ENCODE measurements at places on chromosomes 6 and 20.

DNA sequence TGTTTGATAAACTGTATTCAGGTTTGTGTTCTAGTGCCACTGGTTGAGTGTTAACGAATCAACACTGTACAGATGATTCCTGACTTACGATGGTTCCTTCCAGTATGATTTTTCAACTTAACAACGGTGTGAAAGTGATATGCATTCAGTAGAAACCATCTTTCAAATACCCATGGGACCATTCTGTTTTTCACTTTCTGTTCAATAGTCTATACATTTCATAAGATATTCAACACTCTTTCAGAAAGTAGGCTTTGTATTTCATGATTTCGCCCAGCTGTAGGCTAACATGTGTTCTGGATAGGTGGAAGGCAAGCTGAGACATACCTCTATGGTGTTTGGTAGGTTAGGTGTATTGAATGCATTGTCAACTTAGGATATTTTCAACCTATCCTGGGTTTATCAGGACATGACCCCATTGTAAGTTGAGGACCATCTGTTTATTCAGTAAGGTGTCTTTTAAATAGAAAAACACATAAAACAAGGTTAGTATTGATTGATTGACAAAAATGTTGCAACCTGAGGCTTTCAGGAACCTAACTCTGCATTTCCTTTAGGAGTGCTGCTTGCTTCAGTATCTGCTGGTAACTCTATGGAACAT lies 32.3 kb downstream of the SYNJ2 start:
- DNase-seq = no peak

- no peak for DNase-seq
These were observed 83.5 kb downstream of the CTNNBL1 start for GRCh38 chr20:37777012-37777950.

- no peak for DNase-seq
These were observed 70.7 kb downstream of the LRFN2 start for GRCh38 chr6:40516429-40516828.

- peak; percentile 53 for DNase-seq
These were observed 244.9 kb downstream of the THBS2 start for GRCh38 chr6:169008641-169009257.

DNA sequence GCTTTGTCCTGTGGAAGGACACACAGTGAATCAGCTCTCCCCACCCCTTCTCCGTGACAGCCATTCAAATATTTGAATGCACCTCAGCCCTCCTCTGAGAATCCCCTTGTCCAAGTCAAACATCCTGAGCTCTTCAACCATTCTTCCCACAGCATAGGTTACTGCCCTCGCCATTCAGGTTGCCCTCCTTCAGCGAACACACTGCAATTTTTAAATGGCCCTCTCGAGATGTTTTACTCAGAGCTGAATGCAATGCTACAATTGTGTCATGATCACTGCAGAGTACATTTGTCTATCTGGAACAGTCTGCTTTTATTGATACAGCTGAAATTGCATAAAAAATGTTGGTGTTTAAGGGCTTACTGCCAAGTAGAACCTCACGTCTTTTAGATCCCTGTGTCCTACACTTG lies 48.9 kb downstream of the SLC2A12 start:
- DNase-seq = peak; percentile 56

DNA sequence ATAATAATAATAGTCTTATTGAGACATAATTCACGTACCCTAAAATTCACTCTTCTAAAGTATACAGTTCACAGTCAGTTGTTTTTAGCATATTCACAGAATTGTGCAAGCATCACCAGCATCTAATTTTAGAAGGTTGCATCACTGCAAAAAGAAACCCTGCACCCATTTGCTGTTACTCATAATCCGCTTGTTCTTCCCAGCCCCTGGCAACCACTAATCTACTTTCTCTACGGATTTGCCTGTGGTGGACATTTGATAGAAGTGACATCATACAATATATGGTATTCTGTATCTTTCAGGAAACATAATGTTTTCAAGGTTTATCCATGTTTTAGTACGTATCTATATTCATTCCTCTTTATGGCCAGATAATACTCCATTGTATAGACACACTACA lies 41.5 kb upstream of the FAM184A start:
- peak; percentile 84 for DNase-seq

DNA sequence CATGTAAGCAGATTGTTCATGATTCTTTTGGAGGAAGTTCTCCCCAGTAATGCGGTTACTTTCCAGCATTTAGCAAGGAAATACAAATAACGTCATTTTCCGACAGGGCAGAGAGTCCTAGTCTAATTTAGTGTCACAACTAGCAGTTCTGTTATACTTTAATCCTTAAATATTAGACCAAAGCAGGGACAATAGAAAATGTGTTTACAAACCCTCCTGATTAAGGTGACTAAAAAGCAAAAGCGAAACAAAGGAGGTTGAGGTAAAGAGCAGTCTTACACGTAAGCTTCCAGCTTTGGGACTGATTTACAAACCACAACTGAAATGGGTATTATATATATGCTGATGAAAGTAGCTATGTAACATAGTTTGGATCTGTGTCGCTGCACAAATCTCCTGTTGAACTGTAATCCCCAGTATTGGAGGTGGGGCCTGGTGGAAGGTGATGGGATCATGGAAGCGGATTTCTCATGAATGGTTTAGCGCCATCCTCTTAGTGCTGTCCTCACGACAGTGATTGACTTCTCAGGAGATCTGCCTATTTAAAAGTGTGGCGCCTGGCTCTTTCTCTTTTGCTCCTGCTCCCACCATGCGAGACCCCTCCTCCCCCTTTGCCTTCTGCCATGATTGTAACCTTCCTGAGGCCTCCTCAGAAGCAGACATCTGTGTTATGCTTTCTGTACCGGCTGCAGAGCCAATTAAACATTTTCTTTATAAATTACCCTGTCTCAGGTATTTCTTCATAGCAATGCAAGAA lies 81.9 kb downstream of the PLCB1 start:
- no peak for DNase-seq

DNA sequence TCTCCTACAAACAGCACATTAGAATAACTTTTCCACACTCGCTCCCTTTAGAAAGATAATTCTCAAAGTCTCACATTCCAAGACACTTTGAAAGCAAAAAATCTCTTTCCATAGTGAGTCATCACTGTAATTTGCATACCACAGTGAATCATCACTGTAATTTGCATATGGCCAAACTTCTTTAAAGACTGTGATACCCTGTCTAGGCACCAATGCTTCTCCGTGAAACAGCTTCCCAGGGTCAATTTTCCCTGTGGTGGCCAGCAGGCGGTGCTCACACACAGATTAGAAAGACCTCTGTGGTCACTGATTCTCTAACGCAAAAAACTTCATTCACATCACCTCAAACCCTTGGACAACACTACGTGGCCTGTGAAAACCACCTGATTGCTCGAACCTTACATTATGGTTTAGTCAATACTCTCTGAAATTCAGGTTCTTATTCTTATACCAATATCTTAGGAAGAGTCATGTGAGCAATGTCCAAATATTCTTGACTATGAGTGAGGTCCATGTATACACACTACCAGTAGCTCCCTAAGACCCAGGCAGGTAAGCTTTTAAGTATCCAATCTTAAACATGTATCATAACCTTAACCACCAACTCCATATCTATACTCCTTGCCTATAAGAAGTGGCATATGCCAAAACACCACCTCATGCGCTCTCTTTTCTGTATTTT lies 78.5 kb upstream of the PHACTR1 start:
- DNase-seq = peak; percentile 34

GRCh38 chr6:92710048-92710447 lies 709.3 kb downstream of the EPHA7 start:
- DNase-seq = no peak

DNA sequence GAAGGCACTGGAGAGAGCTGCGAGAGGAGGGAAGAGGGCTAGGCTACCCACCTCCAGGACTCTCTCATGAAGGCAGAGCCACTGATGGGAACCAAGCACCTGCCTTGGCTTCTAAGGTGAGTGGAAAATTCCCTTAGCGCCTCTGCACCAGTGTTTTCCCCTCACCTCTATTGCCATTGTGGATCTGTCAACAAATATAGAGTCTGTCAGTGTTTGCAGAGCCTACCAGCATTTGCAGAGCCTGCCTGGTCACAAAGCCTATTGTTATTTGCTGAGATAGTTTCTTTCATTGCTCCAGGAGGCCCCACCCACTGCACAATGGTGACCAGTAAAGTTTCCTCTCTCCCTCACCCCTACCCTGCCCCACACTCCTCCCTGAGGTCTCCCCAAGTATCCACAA lies 141.9 kb downstream of the MRPL14 start:
- DNase-seq = no peak

DNA sequence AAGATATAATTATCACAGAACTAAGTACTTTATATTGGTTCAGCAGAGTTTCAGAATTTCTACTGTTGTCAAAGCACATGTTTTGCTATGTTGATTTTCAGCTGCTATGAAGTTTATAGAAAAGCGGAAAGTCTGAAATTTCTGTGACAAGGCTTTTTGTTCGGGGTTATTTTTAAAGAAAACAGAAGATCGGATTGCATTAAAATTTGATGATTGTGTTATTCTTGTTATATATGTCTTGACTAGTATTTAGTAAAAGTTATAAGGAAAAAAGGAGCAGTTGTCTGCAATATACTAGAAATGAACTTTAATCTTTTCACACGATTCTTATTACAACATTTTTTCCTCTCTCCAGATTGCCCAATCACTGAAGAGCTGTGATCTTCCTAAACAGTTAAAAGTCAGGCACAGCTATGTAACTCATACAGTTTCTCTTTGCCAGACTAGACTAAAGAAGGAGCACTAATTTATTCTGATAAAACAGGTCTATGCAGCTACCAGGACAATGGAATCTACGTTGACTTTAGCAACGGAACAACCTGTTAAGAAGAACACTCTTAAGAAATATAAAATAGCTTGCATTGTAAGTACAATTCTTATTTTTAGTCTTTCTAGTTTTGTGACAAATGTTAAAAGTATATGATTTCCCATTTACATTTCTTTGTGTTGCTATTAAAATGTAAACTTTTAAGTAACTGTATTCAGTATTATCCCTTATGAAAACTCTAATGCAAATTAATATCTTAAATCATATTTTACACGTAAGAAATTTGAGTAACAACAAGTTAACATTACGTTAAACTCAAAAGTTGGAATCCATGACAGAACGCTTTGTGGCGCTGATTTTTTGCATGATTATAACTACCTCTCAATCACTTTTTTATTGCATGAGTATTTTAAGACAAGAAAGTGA lies at the start of gene ENPP3:
ENPP3 (plus strand) TSS at position 423 of the 913 bp plus-strand sequence; CDS start at position 506, 83 bp downstream.
- DNase-seq = peak; percentile 44

- peak; percentile 56 for DNase-seq
These were observed 77.9 kb upstream of the ID4 start for GRCh38 chr6:19759117-19759880.

DNA sequence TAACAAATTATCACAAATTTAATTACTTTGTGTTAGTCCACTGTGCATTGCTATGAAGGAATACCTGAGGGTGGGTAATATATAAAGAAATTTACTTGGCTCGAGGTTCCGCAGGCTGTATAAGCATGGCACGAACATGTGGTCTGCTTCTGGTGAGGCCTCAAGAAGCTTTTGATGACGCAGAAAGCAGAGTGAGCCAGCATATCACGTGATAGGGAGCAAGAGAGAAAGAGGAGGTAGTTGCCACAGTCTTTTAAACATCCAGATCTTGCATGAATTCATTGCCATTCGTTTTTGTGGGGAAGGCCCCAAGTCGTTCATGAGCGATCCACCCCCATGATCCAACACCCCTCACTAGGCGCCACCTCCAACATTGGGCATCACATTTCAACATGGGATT lies 733.7 kb downstream of the GRIK2 start:
- no peak for DNase-seq

DNA sequence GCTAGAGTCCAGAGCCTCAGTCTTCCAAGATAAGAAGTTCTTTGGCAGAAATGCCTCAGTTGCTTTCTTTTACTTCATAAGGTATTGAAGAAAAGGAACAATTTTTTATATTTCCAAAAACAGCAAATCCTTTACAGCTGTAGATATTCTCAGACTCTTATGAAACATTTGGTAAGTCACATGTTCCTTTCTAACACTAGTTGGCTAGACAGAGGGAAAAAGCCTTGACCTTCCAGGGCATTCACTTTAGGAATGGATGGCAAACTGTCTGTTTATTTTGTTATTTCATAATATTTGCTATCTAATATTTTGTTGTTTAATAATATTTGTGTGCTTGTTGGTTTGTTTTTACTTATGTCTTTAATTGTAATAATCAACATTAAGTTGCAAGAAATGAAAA lies 140.8 kb downstream of the PTPRK start:
- DNase-seq = no peak

DNA sequence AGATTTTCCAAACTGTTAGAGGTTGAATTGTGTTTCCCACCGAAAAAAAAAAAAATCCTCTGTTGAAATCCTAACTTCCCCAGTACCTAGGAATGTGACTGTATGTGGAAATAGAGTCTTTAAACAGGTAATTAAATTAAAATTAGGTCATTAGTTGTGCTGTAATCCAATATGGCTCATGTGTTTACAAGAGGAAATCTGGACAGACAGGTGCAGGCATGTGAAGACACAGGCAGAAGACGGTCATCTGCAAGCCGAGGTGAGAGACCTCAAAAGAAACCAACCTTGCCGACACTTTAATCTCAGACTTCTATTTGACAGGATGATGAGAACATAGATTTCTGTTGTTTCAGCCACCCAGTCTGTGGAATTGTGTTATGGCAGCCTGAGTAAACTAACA lies 28.6 kb upstream of the EZR start:
- no peak for DNase-seq
